T-cell (primary cell): ENCODE measurements at places on chromosomes 11 and 22.

DNA sequence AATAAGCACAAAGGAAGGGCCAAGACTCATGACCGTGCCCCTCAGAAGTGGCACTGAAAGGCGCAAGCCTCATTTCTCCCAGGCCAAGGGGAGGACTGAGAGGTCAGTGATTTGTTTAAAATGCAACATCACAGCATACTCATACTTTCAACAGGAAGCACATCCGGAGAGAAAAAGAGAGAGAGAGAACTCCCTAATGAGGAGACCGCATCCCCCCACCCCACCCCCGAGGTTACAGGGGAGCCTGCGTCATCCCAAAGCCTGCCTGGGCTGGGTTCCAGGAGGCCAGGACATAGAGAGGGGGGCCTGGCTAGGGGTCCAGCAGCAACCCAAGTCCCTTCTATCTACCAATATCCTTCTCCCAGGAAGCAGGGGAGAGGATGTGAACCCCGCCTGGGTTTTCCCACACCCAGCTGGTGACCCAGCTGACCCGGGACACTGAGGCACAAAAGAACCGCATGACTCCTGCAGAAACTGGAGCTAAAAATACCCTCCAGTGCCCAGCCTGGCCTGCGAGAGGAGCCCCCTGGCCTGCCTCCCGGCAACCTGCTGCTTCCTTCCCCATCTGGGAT lies 3.8 kb downstream of the CSNK1E start:
- peak; percentile 47 for DNase-seq

DNA sequence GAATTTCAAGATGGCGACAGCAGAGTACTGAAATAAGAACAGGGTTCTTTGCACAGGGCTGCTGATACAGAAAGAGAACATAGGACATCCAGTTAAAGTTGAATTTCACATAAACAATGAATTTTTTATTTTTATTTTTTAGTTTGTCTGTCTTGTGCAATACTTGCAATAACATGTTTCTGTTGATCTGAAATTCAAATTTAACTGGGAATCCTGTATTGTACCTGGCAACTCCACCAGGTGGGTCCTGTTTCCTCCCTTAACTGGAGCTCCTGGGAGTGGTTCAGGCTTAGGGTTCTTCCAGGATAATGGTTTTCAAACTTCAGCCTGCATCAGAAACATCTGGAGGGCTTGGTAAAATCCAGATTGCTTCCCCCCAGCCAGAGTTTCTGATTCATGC lies 14.9 kb upstream of the SERPINH1 start:
- DNase-seq, result no peak

GRCh38 chr11:33065445-33066178 lies 26.2 kb downstream of the TCP11L1 start:
- peak; percentile 65 for DNase-seq

- DNase-seq, result no peak
Observed at GRCh38 chr22:26477341-26477731, 6.2 kb downstream of the HPS4 start.

- no peak for DNase-seq
Observed at GRCh38 chr11:124919898-124920297, 848 bp downstream of the HEPN1 start.
